ENCODE measurements at places on chromosomes 5 and 9.

DNA sequence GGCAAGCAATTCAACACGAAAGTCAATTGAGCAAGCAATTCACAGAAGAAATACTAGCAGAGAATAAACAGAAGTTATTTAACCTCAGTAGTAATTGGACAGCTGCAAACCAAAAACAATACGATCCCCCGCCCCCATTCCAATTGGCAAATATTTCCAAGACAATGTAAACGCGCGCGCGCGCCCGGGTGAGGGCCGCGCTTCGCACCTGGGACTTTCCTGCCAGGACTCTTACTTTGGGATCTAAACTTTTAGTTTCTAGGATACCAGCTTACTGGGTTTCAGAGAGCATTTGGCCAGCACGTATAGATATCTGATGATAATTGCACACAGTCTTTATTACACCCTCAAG lies 8.6 kb downstream of the RUFY1 start:
- no peak for DNase-seq

DNA sequence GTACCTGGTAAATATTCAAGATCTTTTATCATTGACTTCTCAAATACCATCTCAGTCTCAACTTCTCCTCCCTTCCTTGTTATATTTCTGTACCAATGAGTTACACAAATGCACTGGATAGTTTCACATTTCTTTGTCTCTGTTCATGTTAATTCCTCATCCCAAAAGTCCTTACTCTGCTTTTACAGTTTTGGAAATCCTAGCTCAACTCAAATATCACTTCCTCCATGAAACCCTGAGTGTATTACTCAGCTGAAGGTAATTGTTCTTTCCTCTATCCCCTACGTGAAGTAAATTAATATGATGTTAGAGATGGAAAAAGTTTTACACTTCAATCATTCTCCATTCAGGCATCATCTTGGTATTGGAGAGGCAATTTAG lies 241.5 kb downstream of the TLE4 start:
- no peak for DNase-seq

DNA sequence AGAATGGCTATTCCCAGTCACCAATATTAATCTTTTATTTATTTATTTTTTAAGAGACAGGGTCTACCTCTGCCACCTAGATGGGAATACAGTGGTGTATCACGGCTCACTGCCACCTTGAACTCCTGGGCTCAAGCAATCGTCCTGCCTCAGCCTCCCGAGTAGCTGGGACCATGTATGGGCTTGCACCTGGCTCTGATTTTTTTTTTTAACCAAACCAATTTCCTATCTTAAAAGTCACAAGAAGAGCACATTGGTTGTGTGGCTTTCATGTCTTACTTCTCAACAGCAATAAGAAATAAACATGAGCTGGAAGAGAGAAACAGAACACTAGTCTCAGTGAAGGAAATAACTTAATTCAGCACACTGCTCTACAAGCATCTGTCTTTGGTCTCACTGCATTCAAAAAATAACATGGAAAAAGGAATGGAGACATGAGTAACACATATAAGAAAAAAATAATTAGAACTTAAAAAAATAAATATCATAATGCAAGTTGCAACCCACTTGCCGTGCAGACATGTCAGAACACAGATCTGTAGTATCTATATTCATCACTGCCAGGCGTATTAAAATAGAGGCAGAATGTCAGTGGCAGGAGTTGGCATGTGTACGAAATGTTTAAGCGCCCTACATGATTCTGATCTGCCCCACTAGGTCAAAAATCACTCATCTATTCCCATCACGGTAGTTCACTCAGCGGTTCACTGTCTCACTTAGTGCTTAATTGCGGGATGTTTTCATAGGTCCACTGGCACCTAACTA lies 66.4 kb downstream of the EFNA5 start:
- no peak for DNase-seq

DNA sequence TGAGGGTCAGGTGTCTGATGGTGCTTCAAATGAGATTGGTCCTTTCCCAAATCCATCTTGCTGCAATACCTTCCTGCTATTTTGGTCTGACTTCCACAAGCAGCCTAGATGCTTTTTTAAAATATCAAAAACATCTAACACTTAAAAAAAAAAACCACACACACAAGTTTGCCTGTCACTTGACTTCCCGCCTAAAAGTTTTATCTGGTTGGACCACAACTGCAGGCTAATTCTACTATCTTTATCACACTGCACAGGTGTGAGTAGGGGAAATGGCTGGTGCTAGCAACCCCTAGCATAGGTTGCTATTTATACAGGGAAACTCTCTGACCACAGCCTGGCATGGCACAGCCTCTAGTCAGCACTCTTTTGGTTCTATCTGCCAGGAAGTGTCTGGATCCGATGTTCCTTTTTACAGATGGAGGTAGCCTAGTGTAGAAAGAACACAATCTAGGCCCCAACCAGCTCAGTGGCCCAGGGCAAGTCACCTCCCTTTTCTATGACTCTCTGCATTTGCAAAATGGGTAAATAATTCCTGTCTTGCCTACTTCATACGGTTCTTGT lies at the start of gene HEMGN:
Gene HEMGN, minus strand, starts transcription at position 92 of the 564 bp plus-strand sequence. Its CDS starts 36 bp downstream, at position 56.
- no peak for DNase-seq

DNA sequence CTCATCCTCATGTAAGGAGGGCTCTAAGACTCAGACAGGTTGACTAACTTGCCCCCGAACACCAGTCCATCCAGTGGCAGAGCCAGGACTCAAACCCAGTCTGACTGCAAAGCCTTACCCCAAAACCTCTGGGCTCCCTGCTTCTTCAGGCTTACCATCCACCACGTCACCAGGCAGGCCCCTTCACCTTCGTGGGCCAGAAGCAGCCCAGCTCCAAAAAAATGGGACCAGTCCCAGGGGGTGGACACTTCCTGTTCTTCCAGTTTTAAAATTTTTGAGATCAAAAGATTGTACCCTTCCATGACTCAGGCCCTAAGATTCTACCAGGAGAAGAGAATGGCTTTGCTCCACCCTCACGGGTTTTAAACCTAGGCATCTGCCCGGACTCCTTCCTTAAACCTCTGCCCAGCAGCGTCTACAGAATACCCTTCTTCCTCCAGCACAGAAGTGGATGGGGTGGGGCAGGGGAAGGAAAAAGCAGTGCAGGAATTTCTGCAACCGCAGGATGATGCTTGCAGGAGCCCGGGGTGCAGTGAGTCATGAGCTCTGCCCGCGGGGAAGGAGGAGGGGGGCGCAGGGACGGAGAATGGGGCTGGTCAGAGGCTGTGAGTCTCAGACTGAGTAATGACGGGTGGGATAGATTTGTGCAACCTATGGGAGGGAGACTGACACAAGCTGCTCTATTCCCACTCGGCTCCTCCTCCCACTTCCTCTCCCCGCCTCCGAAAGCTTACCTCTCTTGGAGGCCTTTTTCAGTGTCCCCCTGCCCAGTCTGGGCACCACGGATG lies 50.4 kb upstream of the STXBP1 start:
- no peak for DNase-seq
